ENCODE measurements at places on chromosomes 3 and 15.

GRCh38 chr3:176987901-176988650 lies 209.2 kb downstream of the TBL1XR1 start:
- DNase-seq, result no peak

- no peak for DNase-seq
These were observed 19.5 kb downstream of the COPS2 start for GRCh38 chr15:49135911-49136310.

- no peak for DNase-seq
These were observed 32.4 kb upstream of the DYNC1LI1 start for GRCh38 chr3:32603064-32603463.

- DNase-seq, result no peak
These were observed 4.5 kb downstream of the EIF3J start for GRCh38 chr15:44541282-44541958.

GRCh38 chr15:101264911-101265641 lies 12.2 kb downstream of the SELENOS start:
- DNase-seq, result no peak

DNA sequence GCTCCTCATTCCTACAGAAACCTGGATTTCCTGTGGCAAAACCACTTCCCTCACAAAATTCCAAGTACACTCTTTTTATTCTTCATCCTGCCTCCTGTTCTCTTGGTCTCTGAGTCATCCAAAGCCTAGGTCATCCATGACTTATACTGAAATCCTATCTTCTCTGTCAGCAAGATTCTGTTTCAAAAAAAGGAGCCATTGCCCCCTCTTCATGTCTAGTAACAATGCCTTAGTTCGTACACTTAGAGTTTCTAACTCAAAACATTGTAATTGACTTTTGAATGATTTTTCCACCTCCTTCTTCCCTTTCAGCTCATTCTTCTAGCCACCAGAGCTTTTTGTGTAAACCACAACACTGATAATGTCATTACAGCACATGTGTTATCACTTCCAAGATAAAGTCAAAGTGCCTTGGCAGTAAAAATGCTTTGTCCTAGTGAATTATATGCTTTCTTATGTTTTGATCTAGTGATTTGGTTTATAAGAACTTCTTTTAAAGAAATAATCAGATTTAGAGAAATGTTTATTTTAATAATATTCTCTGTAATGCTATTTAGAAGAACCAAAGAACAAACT lies 256.5 kb upstream of the NECTIN3 start:
- peak; percentile 73 for DNase-seq

DNA sequence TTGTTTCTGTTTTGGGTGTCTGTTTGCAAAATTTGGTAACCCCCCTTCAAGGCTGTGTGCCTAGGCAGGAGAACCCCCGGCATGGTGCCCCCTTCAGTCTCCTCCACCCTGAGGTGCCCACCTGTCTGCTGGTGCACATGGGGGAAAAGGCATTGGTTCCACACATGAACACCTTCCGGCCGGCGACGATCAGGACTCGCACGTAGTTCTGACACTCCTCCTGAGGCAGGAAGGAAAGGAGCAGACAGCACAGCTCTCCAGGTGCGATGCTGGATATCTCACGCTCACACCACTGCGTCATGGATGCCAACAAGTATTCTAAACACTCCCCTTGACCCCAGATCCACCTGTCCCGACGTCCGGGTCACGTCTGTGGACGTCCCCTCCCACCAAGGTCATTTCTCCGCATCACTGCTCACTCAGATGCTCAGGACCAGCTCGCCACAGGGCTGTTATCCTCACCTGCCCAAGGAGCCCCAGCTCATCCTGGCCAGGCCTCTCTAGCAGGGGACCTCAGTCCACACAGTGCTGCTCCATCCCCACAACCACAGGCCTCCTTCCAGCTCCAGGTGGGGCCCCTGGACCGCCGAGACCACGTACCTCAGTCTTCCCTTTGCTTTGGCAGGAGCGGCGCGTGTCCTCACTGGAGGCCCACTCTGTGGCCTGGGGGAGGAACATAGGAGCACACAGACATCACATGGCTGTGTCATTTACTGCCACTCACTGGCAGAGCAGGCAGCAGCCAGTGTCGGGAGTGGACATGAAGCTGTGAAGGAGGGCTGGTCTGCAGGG lies 99.0 kb downstream of the SEMA5B start:
- DNase-seq, result no peak

GRCh38 chr3:32175607-32176197 lies 62.8 kb upstream of the CMTM8 start:
- peak; percentile 73 for DNase-seq

DNA sequence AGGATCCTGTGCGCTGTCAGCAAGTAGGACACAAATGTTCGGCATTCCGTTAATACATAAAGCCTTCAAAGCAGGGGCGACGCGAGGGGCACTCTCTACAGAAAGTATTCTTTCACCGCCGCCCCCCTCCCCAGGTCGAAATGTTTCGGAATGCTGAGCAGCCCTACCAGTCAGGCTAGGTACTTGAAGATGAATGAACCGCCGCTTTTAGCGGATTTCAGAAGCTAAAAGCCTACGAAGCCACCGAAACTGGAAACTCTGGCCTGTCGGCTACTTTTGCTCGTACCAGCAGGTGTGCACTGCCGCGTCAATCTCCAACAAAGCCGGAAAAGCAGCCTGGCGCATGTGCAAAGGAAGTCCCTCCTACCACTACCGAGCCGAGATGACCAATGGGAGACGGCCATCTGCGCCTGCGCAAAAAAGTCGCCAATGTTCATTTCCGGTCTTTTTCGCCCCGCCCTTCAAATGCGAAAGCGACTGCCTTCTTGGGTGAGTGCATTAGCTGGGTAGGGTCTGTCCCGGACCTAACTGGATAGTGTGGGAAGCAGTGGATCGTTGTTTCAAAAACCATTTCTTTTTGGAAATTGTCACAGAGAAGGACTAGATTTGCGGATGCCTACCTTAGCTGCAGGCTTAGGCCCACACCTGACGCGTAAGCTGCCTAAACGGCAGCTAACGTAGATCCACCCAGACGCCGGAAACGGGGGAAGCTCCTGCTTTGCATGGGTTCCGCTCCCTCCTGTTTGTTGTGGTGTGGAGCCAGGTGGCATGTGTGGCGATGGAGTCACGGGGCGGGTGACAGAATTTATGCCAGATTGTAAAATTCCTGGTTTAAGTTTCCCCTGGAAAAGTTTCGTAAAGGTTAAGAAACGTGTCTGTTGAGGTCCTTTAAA lies at the start of gene WDR5B:
WDR5B (minus strand) TSS at position 301 of the 893 bp plus-strand sequence. CDS start 534 bp downstream, outside the sequence.
- DNase-seq, result peak; percentile 99

- DNase-seq, result no peak
These were observed 322.1 kb downstream of the CHST2 start for GRCh38 chr3:143441516-143442171.

- peak; percentile 63 for DNase-seq
These were observed 7.6 kb downstream of the ULK3 start for GRCh38 chr15:74835312-74835823.

DNA sequence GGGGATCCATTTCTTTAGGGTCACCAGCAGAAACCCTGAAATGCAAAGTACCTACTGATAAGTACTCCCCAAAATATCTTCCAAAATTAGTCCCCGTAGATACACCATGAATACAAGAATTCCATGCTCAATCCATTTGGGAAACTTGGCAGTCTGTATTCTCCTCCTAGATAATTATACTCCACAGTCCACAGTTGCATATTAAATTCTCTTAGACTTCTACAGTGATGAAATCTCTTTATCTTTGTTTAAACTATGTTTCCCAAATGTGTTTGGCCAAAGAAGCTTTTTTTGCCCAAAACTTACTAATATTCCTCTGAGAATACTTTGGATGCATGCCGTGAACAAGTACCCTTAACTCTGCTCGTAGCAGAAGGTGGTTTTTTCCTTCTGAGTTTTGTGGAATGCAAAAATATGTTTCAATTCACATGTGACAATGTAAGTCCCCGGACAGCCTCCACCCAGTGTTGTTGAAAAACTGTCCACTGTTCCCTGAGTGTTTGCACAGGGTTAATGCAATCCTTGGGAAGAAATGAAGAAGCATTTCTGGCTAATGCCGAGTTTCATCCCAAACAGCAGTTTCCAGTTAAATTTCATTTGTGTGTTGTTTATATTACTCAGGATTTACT lies 126.7 kb downstream of the ARNT2 start:
- DNase-seq, result no peak

GRCh38 chr3:150129166-150129565 lies 158.5 kb upstream of the PFN2 start:
- DNase-seq, result peak; percentile 75

DNA sequence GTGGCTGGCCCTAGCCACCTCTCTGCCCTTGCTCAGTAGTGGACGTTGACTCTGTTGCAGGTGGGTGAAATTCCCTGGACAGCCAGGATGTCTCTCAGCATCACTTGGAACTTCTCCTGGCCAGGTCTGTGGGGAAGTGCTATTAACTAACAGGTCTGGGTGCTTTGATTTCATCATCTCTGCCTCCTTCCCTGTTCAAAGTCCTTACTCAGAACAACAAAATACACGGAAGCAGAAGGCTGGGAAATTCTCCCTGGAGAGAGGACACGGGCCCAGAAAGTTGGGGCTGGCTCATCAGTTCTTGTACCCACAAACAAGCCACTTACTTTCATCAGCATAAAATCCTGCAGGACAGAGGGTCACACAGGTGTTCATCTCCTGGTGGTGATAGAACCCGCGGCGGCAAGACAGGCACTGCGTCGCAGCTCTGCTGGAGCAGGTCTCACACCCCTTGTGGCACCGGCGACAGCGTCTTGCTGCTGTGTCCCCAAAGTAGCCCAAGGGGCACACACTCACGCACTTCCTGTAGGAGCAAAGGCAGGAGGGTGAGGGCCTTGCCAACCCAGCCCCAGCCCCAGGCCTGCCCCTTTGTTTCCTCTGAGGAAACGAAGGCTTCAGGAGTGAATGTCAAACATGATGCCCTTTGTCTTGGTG lies 29.6 kb upstream of the SNRPA1 start:
- no peak for DNase-seq

DNA sequence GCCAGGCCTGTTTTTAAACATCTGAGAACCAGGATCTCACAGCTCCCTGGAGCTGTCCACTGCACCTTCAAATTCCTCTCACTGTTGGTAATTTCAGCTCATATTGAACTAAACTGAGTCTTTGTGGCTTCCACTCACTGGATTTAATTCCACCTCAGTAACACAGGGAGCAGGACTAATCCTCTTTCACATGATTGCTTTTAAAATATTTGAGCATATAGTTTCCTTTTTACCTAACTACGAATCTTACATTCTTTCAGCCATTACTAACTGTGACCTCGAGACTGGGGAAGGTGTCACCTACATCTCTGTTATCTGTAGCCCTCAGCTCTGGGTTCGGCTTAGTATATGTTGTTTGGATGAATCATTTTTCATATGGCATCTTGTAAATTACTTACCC lies 194.3 kb upstream of the C2CD4B start:
- DNase-seq, result no peak

DNA sequence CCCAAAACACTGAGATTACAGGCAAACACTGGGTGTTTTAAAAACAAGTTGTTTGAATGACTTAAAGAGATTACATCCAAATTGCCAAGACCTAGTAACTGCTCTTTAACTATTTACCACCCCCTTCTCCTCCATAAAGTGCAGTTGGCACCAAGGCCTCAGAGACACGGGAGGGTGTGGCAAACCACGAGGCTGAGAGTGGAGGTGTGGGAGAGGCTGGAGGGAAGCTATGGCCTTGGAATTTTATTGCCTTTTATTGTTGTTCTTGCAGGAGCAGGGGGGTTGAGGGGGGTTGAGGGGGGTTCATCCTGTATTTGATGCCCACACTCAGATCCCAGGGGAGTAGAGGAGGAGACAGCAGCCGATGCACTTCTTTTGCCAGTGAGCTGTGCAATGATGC lies 75.9 kb upstream of the CTDSPL start:
- DNase-seq, result no peak

DNA sequence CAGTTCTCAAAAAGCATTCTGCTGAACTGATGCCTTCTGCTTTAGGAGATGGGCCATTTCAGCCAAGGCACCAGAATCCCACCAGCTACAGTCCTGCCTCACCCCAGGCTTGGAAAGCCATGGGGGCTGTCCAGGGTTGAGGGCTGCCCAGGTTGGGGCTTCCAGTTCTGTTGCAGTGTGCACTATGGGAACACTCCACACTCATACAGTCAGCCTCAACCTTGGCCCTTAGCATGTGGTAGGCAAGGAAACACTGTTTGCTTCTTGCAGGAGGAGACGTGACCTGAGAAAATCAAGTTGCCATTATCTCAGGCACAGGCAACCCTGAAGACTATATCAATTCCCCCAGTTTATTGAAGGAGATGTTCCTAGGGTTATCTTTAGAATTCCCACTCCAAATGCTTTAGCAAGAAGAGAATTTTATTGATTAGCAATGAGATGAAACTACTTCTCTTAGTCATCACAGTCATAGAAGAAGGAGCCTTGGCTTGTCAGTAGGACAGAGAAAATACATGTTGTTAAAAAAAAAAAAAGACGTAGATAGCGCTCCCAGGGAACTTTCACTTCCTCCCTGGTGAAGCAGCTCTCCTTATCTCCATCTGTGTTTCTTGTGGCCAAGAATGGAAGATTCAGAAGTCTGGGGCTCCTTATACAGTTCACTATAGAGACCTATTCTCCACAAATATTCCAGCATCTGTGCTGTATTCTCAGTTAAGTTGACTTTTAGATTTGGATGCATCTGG lies 38.3 kb upstream of the IL12A start:
- no peak for DNase-seq

DNA sequence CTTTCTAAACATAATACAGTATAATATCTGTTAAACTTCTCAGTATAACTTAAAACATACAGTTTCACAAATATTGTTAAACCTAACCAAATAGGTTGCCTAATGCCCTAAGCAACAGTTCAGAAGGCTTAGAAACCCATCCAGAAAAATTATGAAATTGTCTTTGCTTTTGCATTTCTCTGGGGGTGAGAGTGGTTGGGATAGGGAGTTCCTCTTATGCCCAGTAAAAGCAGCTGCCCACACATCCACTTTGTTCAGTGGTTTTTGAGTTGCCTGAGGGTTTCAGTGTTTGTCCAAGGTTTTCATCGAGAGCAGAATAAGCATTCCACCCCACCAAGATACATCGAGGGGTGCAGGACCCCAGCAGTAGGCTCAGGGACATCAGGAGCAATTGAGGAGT lies 179.4 kb downstream of the CDIN1 start:
- DNase-seq, result no peak

GRCh38 chr3:99681512-99681911 lies 43.1 kb downstream of the COL8A1 start:
- DNase-seq, result peak; percentile 51

- no peak for DNase-seq
These were observed 909 bp upstream of the GPD1L start for GRCh38 chr3:32105291-32106131.

DNA sequence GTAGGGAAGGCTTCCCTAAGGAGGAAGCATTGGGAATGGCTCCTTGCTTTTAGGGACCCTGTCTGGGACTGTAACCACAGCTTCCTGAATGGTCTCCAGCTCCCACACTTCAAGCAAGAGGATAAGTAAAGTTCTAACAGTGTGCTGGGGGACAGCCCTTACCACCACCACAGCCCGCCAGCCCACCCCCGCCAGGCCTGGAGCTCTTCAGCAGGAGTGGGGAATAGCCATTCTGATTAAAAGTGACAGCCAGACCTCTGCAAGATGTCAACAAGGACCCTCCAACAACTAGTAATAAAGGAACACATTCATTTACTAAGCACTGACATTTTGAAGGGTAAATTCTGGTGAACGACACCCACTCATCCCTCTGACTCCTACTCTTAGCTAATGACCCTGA lies 49.4 kb downstream of the CPN2 start:
- no peak for DNase-seq
